ENCODE measurements at places on chromosomes 4 and X.

GRCh38 chr4:117479673-117480072, 394.3 kb upstream of the TRAM1L1 start:
- no peak for DNase-seq

DNA sequence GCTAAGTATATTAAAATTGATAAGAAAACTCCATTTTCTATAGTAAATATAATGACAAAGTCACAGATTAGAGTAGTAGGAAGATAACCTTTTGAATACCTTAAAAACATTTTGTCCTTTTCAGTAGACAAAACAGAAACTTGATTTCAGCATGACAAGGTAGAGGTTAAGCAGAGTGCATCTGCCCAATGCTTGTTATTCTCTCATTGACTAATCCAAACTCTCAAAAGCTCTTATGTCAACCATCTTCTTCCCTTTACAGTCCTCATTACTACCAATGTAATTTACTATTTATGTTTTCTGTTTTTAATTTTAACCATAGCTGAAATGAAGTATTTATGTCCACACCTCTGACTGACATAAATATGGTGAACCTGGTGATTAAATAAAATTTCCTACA, 11.1 kb downstream of the NIPAL1 start:
- no peak for DNase-seq

- DNase-seq = no peak
Measured at GRCh38 chrX:143165778-143166177, 140.1 kb downstream of the SPANXN4 start.

GRCh38 chr4:38008571-38009021, 48.4 kb downstream of the PTTG2 start:
- DNase-seq = no peak

- no peak for DNase-seq
Measured at GRCh38 chr4:172147687-172148086, 334.5 kb downstream of the GALNTL6 start.

DNA sequence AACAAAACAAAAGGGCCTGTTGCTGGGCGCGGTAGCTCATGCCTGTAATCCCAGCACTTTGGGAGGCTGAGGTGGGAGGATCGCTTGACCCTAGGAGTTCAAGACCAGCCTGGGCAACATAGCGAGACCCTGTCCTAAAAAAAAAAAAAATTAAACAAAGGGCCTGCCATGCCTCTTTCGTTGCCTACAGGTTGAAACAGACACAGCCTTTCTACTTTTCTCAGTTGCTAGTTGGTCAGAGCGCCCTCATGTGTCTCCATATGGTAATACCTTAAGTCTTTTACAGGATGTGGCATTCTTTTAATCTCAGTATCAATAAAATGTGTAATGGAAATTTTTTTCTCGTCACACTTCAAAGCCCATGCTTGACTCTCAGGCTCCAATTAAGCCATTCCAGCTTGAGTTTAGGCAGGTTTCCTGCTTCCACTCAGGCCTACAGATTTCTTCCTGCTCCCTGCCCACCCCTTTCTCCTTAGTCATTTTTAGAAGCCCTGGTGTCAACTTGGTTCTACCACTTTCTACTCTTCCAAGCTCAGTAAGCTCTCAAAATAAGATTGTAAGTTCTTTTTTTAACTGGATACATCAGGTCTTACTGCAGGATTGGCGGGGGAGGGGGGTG, 4.6 kb upstream of the SOWAHD start:
- DNase-seq = peak; percentile 28

GRCh38 chr4:14176613-14177012, 549.1 kb upstream of the BOD1L1 start:
- peak; percentile 28 for DNase-seq

DNA sequence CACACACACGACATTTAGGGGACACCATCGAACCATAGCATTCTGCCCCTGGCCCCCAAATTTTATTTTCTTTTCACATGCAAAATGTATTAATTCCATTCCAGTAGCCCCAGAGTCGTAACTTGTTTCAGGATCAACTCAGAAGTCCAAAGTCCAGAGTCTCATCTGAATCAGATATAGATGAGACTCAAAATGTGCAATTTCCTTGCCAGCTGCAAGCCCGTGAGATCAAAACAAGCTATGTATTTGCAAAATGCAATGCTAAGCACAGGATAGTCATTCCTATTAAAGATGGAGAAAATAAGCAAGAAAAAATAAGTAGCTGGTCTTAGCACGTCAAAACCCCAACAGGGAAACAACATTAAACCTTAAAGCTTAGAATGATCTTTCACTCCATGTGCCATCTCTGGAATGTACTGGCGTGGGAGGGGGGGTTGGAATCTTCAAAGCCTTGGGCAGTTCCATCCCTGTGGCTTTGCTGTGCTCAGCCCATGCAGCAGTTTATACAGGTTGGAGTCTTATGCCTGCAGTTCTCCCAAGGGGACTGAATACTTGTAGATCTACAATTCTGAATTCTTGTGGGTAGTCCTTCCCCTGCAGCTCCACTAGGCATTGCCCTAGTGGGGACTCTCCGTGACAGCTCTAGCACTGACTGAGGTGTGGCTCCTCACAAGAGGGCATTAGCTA, 47.7 kb upstream of the SYTL5 start:
- no peak for DNase-seq

GRCh38 chr4:86096373-86096772, 263.5 kb downstream of the MAPK10 start:
- no peak for DNase-seq

DNA sequence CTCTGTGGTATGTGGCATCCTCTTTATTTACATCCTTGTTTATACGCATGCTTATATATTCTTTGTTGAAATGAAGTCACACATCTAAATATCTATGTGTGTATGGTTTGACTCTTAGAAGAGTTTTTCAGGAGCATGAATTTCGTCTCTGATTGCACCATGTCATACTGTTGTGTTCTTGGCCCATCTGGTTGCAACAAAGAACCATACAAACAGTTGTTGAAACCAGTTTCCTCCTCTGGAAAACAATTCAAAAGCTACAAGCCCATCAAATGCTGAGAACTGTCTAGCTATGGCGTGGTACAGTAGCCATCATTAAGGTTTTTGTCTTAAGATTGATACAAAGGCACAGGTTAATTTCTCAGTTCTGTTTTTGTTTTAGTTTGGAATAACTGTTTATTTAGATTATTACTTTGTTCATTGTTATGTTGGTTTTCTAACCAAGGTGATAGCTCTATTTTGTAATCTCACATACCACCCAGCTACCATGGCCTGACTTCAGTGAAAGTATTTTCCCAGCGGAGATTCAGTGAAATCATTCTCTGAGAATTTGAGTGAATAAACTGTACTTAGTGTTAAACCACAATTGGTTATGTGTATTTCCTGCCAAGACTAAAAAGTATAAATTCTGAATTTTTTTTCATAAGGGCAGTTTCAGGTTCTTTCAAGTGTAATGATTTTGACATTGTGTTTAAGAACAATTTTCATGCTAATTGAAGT, 91.0 kb downstream of the ARHGAP24 start:
- DNase-seq = peak; percentile 50

GRCh38 chr4:151147000-151147399, 47.6 kb downstream of the RPS3A start:
- no peak for DNase-seq

DNA sequence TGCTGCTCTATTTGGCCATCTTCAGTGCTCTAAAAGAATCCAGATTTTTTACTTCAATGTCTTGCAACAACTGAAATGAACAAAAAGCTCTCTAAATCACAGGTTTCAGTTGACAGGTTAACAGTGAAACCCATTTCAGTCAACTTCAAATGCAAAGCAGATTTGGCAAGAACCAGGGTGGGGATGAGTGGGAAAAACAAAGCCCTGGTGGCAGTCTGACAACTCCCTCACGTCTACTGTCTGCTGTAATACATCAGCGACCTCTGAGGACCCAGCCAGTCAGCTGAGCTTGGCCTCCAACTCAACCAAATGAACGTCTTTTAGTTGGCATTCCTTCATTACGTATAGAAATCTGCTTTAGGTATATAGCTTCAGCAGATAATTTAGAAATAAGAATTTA, 95.8 kb downstream of the COL25A1 start:
- DNase-seq = no peak

GRCh38 chrX:27336466-27337091, 126.6 kb downstream of the PPP4R3C start:
- no peak for DNase-seq

DNA sequence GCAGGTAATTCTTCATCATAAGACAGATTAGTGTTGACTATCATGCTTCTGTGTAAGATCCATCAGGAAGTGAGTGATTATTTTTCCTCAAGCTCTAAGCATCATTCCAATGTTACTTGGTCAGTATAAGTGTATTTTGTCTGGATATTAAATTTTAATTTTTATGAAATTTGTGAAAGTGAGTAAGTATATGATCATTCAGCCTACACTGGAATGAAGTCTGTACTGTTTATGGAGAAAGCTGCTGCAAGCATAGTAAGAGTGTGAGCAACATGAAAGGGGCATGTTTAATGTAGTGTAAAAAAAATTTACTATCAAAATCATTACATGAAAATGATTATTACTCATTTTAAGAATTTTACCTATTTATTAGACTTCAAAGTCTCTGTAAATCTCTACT, 84.8 kb downstream of the IL15 start:
- DNase-seq = peak; percentile 9

DNA sequence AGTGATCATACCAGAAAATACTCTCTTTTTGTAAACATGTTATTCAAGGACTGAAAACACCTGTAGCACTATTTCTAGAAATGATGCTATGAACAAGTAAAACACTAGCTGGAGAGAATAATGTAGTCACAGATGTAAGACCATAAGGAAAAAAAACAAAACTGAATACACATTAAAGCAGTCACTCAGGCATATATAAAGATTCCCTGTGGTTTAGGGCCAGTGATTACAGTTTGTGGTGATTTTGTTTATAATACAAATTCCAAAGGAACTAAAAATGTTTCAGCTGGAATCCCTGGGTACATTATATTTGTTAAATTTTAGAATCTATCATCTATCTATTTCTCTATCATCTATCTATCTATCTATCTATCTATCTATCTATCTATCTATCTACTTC, 777.8 kb upstream of the FRG1 start:
- DNase-seq = no peak

GRCh38 chr4:86961116-86961515, 26.3 kb downstream of the AFF1 start:
- DNase-seq = no peak

GRCh38 chr4:127601029-127601428, 31.7 kb upstream of the INTU start:
- DNase-seq = peak; percentile 41

DNA sequence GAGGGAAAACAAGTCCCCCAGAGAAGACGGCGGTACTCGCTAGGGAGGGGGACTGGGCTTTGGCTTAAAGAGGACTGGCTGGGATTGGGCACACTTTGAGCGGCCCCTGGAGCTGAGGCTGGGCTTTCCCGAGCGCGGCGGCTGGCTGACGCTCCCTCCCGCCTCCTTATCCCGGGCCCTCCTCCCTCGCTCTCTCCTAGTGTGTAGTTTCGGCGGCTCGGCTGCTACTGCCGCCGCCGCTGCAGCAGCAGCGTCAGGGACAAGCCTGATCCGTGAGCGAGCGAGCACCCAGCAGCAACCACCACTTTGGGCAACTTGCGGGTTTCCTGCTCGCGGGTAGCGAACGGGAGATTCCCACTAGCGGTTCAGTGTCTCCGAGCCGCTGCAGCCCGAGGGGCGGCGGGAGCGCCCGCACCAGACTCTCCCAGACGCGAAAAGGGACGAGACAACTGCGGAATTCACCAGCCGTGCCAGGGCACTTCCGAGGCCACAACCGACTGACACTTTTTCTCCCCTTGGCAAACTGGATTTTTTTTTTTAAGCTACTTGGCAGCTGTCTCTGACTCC, 632 bp upstream of the PCDH7 start:
- peak; percentile 57 for DNase-seq

- no peak for DNase-seq
Measured at GRCh38 chrX:11764602-11765067, 6.6 kb downstream of the MSL3 start.

DNA sequence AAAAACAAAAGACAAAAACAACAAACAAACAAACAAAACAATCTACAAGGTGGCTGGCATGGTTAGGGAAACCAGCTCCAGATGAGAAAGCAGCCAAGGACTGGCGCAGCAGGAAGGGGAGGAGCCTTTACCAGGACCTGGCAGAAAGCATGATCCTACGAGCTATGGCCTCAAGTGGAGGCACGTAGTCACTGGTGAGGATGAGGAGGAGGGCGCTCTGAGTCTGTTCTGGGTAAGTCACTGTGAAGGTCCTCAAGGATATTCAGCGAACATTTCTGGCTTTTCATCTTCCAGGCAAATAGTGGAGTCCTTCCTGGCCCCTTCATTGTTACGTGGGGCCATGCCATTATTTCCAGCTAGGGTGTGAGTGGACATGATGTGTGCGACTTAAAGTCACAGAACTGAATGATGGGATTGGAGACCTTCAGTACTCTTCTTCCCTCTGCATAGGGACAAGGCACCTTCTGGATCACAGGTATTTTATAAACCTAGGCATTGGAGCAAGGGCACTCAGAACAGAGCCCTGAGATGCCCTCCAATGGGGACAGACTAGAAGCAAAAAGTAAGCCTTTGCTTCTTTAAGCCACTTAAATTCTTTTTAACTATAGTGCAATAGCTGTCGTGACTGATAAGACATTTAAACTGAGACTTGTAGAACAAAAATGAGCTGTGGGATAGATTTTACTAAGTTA, 771.3 kb downstream of the RAB28 start:
- no peak for DNase-seq

- DNase-seq = peak; percentile 42
Measured at GRCh38 chr4:141307241-141307689, 86.6 kb downstream of the ZNF330 start.

DNA sequence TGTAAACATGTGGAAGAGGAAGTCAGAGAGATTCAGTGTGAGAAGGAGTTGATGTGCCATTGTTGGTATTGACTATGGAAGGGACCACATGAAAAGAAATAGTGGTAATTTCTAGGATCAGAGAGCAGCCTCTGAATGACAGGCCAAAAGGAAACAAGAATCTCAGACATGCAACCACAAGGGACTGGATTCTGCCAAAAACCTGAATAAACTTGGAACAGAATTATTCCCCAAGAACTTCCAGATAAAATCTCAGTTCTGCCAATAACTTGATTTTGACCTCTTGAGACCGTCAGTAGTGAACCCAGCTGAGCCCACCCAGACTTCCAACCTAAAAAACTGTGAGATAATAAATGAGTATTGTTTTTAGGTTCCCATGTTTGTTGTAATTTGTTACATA, 653.6 kb upstream of the NR3C2 start:
- no peak for DNase-seq

- DNase-seq = no peak
Measured at GRCh38 chr4:188117631-188118324, 8.4 kb upstream of the TRIML2 start.

DNA sequence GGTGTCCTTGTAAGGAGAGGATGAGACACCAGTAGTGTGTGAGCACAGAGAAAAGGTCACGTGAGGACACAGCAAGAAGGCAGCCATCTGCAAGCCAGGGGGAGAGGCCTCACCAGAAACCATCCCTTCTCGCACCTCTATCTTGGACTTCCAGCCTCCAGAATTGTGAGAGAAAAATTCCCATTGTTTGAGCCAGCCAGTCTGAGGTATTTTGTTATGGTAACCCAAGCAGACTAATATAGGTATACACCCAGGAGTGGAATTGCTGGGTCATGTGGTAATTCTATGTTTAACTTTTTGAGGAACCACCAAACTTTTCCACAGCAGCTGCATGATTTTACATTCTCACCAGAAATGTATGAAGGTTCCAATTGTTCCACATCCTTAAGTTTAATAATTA, 25.6 kb downstream of the ZDHHC9 start:
- no peak for DNase-seq
